ENCODE measurements at places on chromosomes 6 and 20. TPM values are rescaled to one million over a fixed set of nuclear protein-coding genes. Genes with fewer than 3 reads are reported as not detected.

The PAK5 gene
- 0.19 TPM for total RNA-seq

The OTOR gene
- total RNA-seq: not detected

The PDE10A gene
- total RNA-seq: 8.7 TPM

GRCh38 chr6:33280539-33280938, 3.6 kb downstream of the B3GALT4 start:
- H3K4me3 ChIP-seq: no peak overlapping the region
- H3K36me3 ChIP-seq: no peaks in the 10 kb centered on the region
- H3K27ac ChIP-seq: no peak overlapping the region
- H3K27me3 ChIP-seq: no peaks in the 10 kb centered on the region
- H3K4me1 ChIP-seq: no peaks in the 10 kb centered on the region

DNA sequence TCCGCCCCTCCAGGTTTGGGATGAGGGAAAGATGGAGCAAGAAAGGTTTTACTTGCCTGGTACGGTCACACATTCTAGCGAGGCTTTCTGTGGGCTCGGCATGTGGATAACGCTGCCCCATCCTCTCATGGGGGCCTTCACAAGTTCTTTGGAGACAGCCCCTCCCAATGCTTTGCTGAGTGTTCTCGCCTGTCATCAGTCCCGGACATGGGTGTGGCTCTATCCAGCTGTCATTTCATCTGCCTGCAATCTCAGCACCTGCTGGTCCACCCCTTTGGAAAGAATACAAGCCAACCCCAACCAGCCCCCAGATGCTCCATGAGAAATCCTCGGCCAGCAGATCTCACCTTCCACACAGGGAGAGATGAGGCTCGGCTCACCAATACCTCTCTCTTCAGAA, 30.3 kb upstream of the MDGA1 start:
- H3K27ac ChIP-seq: no peak overlapping the region
- no peaks in the 10 kb centered on the region for H3K4me1 ChIP-seq
- H3K27me3 ChIP-seq: no peaks in the 10 kb centered on the region

DNA sequence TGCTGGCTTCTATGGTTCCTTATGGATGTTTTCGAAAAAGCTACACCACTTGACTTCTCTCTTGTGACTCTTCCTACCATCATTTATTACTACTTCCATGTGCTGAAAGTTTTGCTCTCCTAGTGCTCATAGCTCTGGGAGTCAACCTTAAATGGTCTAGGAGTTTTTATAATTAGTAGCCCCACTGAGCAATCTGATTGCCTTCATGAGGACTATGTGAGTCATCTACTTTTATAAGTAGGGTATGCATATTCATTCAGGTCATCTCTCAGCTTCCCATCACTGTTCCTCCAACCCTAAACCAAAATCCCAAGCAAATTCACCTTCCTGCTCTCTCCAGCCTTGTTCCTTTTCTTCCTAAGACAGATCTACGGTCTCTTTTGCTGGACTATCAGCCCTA, 17.4 kb upstream of the FAXC start:
- no peaks in the 10 kb centered on the region for H3K36me3 ChIP-seq
- no peak overlapping the region for H3K27ac ChIP-seq
- H3K4me1 ChIP-seq: no peaks in the 10 kb centered on the region
- no peak for DNase-seq

All from aorta (tissue), 5 donors.